ENCODE measurements at places on chromosomes 7 and 10. TPM values are rescaled to one million over a fixed set of nuclear protein-coding genes. Genes with fewer than 3 reads are reported as not detected.

The ADIRF gene
- not detected for total RNA-seq

GRCh38 chr10:44828508-44829142 is 82.5 kb upstream of the TMEM72 start:
- H3K4me3 ChIP-seq = no peak overlapping the region
- no peaks in the 10 kb centered on the region for H3K27me3 ChIP-seq
- no peak overlapping the region for H3K27ac ChIP-seq
- H3K36me3 ChIP-seq = no peaks in the 10 kb centered on the region

GRCh38 chr10:92849576-92850090 is 1.3 kb downstream of the EXOC6 start:
- peaks cover 8% of the 10 kb centered on the region for H3K36me3 ChIP-seq
- DNase-seq = no peak
- peaks cover 7% of the 10 kb centered on the region for H3K27me3 ChIP-seq
- peaks cover 21% of the 10 kb centered on the region for H3K4me1 ChIP-seq

DNA sequence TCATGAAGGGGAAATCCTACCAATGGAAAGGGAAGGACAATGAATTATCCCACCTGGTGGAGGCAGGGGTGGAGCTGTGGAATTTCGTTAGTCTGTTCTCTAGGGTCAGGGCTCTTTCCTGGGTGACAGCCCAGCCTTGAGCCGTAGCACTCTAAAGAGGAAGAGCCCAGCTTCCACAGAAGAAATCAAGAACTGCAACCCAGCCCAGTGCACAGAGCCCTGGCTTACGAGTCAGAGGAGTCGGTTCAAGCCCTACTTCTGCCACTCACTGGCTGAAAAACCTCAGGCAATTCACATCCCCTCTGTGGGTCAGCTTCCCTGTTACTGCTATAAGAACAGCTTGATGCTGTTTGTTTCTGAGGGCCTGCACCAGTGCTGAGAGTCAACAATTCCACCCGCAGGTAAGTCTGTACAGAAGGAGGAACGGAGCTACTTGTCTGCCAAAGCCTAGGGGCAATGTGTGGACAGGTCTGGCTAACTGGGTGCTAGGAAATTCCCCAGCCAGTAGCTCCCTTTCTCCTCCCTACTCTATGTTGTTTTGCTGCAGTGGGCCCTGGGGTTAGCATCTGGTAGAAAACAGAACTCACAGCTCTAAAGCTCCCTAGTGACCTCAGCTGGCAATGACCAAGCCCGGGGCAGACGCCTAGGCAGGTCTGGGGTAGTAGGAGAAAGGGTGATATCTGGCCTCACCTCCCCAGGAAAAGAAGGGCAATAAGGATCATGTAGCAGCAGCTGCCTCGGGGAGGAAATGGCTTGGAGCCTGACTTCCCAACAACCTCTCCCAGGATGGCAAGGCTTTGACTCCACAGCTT is 3.3 kb downstream of the AVPI1 start:
- no peaks in the 10 kb centered on the region for H3K27me3 ChIP-seq
- no peak overlapping the region for H3K27ac ChIP-seq
- no peak overlapping the region for H3K4me3 ChIP-seq
- no peaks in the 10 kb centered on the region for H3K36me3 ChIP-seq

GRCh38 chr10:29545122-29545521 is 89.6 kb downstream of the SVIL start:
- peaks cover 33% of the 10 kb centered on the region for H3K4me1 ChIP-seq
- no peak overlapping the region for H3K27ac ChIP-seq
- no peaks in the 10 kb centered on the region for H3K27me3 ChIP-seq
- H3K36me3 ChIP-seq = peaks cover 9% of the 10 kb centered on the region
- no peak overlapping the region for H3K4me3 ChIP-seq

DNA sequence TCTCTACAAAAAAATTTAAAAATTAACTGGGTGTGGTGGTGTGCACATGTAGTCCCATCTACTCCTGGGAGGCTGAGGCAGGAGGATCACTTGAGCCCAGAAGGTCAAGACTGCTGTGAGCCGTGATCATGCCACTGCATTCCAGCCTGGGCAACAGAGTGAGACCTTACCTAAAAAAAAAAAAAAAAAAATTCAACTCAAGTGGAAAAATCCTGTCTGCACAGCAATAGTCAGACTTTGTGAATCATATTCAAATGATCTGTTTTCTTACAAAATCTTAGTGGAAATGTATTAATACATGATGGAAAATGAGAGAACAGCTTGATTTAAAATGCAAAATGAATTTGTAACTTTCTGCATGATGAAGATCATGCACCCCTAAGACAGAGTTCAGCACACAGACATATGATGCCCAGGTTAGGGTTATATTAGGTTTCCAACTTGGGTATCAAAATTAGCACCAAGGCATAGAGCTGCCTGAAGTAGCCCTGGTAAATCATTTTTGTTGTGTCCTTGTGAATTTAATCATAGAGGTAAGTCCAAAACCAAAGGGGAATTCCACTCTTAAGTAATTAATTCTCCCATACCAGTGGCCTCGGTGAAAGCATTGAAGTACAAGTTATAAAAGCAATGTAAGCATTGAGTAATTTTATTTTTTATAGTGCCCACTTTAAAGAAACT is 93.8 kb downstream of the ADD3 start:
- peaks cover 2% of the 10 kb centered on the region for H3K36me3 ChIP-seq
- no peak overlapping the region for H3K27ac ChIP-seq
- DNase-seq = no peak
- no peaks in the 10 kb centered on the region for H3K27me3 ChIP-seq
- no peaks in the 10 kb centered on the region for H3K4me1 ChIP-seq

DNA sequence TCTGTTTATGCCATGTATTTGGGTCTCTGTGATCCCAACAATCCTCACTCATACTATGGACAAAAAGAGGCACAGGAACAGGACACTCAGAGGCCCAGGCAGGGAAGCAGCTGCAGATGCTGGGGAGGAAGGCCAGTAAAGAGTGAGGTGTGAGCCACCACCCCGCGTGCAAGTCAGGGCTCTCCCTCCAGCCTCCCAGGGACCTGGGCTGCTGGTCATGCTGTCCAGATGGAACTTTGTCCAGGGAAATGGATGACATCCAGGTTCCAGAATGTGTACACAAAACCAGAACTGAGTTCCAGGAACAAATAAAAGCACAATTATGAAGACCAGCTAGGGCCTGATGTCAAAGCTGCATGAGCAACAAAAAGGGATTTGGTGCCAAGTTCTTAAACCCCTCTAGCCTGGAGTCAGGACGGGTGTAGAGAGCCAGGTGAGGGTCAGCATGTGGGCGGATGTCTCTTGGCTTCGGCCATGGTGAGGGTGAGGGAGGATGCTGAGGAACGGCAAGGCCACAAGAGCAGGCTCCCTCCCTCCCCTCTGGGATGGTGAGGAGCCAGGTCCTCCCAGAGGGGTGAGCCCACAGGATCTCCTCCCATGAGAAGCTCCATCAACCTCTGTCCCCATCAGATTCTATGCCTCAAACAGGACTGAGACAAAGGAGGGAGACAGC is 739.7 kb downstream of the PARD3 start:
- no peak overlapping the region for H3K4me3 ChIP-seq
- H3K27me3 ChIP-seq = no peaks in the 10 kb centered on the region
- peak overlapping the region; percentile 27 for H3K27ac ChIP-seq
- peaks cover 8% of the 10 kb centered on the region for H3K4me1 ChIP-seq
- peaks cover 2% of the 10 kb centered on the region for H3K36me3 ChIP-seq
- no peak for DNase-seq

DNA sequence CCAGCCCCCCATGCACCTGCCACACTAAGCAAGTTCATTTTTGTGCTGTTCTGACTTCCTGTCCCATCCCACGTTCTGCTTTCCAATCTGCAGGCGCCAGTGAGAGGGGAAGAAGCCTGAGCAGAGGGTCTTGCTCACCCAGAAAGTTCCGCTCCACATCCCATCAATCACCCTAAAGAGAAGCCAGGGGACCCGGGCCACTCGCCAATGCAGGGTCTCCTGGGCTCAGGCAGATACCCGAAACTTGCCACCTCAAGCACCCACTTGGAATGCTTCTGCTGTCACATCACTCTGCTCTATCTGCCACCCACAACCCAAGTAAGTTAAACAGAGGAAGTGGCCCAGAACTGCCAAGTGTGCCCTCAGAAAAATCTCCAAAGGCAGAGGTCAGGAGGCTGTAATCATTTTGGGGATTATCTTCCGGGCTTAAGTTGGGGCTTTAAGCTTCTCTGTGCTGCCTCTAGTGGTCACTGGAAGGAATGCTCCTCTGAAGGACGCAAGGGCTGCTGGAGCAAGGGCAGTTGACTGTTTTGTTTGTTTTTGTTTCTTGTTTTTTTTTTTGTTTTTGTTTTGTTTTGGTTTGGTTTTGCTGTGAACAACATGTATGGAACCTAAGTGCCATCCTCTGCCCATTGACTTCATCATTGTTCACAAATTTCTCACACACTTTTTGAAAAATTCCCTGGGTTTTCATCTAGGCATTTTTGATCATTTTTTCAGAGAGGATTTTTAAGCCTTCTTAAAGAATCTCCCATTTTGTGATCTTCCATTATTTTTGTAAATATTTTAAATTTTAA is 25.5 kb downstream of the PRR15 start:
- DNase-seq = peak; percentile 45
- no peak overlapping the region for H3K4me3 ChIP-seq
- peaks cover 4% of the 10 kb centered on the region for H3K4me1 ChIP-seq
- H3K27ac ChIP-seq = no peak overlapping the region
- no peaks in the 10 kb centered on the region for H3K36me3 ChIP-seq

DNA sequence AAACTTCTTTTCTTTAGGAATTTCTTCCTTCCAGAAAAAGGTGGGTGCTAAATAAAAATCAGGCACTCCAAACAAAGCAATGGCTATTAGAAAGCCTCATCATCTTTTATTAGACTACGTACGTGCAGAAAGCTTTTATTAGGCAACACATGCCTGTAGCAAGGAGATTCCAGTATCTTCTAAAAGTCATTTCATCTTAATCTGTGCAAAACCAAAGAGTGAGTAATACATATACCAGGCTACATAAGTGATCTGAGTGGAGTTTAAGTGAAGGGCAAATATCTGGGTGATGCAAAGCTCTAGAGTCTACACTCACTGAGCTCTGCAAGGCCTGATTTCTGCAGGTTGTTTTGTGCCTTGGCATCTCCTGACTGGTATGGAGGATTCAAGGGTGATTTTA is 231.7 kb downstream of the ELMO1 start:
- no peak for DNase-seq
- H3K27me3 ChIP-seq = no peaks in the 10 kb centered on the region
- no peak overlapping the region for H3K27ac ChIP-seq
- peaks cover 22% of the 10 kb centered on the region for H3K4me1 ChIP-seq
- H3K4me3 ChIP-seq = no peak overlapping the region

All from neural crest cell (in vitro differentiated cells).